ENCODE measurements at places on chromosomes 1 and 21.

DNA sequence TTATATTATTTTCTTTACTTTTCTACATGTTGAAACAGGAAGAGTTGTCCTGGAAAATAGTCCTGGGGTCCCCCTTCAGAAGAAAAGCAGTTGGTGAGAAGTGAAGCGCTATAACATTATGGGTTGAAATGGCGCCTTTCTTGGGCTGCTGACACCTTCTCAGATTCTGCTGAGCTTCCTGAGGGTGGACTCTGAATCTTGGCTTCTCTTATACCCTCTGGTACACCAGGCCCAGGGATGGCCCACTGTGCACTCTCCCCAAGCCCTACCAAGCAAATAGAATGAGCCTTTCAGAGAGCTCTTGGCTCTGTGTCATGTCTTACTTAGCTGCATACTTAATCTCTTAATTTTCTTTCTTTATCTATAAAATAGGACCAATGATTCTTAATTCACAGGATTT is 42.3 kb downstream of the CD247 start:
- no peak for DNase-seq

DNA sequence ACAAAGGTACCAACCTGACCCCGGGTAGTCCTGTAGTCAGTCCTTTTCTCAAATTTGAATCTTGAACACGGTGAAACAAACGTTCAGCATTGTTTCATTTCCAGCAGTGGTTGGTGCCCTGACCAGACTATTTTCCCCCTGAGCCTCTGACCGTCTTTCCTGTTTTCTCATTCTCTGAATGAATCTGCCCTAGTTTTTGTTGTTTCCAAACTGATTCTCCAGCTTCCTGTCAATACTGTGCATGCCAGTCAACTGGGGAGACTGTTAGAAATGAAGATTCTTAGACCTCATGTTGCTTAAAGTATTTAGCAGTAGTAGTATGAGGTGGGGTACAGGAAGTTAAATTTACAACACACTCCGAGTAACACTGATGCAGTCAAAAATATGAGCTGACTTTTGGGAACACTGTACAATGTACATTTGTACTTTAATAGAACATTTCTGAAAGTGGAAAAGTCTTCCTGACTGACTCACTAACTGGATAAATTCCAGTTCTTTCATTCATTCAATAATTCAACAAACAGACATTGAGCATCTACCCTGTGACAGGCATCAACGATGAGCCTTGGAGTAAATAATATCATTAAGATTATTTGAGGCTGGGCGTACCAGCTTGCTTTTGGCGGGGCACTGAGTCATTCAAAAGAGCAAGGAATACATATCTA is 26.0 kb upstream of the ZRANB2 start:
- DNase-seq = no peak

DNA sequence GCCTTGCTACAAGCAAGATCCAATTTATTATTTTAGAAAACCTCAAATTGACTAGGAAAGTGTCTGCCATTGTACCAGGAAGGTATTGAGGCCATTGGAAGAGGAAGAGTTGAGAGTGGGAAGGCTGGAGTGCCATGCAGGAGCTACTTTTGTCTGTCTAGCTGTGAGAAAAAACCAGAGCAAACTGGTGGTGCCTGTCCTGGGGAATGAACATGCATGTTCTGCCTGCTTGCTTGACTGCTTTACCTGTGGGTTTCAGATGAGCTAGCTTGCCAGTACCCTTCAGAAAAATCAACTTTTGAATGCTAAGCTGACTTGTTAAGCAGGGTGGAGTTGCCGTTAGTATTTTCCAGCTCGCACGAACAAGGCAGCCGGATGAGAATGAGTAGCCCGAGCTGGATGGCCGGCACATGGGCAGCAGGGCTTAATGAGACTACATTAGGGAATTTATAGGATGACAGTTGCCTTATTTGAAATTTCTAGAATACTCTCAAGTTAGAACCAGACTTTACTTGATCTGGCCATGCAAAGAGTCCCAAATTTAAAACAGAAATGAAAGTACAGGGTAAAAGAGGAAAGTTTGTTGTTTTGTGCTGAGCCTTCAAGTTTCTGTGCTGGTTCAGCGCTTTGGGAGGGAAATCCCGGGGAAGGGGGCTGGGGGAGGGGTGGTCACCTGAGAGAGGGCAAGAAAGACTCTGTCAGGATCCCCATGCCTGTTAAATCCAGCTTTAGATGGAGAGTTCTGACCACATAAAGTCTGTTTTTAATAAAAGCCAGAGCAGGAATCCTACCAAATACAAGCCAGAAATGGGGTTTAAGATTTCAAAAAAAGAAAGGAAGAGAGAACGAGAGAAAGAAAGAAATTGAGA is 29.6 kb upstream of the C1orf105 start:
- DNase-seq = peak; percentile 79

- DNase-seq = peak; percentile 57
Observed at GRCh38 chr1:228013935-228014930, 7.4 kb downstream of the WNT3A start.

DNA sequence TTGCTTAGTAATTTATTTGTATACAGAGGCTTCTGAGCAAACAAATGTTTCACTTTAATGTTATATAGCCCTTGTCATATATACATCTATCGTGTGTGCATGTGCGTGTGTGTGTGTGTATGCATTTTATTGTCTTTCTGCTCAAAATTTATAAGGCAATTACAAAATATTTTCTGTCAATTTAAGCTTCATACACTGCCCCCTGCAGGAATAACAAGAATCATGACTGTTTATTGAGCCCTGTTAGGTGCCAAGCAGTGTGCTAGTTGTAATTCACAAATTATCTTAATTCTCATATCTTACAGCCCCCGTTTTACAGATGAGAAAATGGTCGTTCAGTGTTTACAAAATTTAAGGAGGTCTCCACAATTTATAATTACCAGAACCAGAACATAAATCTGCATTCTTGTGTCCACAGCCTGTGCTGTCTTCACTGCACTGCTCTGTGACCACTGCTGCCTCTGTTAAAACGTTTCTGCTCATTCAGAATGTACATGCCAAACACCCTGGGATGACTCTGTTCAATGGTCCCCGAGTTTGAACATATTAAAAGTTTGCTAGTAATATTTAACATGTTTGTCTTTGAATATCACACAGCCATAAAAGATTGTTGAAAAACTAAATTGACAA is 181.3 kb downstream of the ATP6V1G3 start:
- DNase-seq = no peak

DNA sequence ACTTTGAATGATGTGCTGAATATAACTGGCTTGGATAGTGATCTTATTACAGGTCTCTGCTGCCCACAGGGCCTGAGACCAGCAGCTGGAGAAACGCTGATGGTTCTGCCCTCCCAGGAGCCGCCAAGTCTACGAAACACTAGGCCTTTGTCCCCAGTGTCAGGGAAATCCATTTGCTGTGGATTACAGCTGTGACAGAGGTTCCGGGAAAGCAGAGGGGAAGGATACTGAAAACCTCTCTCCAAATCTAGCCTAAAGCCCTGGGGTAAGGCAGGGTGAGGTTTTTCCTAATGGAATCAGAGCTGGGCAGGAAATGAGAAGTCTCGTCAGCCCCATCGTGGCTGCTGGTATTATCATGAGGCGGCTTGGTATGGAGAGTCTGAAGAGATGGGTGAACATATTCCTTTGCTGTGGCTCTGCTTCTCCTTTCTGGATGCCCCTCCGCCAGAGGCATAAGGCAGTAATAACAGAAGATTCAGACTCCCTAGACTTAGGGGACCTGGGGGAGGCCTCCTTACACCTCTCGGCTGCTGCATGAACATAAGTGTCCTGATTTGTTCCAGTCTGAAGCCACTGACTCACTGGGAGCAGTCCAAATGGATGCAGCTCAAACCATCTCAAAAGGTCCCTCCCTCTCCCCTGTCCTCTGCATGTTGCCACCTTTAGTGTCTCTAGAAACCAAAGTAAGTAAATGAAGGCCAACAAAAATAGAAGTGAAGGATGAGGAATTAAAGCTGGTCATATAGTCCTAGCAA is 48.1 kb downstream of the PHC2 start:
- peak; percentile 63 for DNase-seq

DNA sequence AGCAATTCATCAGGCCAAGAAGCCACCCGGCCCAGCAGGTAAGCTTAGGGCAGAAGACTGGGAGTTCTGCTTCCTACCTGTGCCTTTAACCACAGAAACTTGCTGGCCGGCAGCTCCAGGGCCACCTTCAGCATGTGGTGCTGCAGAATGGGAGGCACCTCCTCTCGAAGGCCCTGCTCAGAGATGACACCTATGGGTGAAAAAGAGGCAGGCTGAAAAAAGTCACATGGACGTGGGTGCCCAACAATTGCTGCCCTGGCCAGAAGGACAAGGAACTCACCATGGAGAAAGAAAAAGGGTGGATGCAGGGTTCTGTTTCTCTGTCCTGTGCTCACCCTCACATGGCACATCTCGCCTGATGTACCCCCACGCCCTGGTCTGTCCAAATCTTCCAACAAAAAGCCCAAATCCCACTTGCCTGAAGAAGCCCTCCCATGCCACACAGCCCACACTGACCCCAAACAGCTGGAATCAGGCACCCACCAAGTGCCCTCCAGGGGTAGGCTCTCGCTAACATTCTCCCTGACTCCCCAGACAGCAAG is 33.0 kb downstream of the URB1 start:
- no peak for DNase-seq

DNA sequence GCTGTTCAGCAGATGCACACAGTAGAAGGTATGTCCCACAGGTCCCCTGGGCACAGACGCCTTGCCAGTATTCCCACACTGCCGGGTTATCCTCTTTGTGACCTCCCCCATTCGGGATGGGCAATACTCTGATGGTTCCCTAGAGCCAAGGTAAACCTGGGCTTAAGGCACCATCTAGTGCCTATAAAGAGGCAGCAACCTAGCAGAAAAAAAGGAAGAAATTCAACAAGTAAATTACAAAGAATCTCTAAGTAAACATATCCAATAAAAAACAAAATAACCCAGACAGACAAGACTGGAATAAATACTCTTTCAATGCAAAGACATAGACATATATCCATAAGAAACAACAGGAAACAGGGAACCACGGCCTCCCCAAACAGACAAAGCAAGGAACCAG is 39.4 kb downstream of the HSF2BP start:
- DNase-seq = no peak

GRCh38 chr1:208291923-208292711 is 47.9 kb upstream of the PLXNA2 start:
- no peak for DNase-seq

Measured in sciatic nerve (tissue), 2 donors.